Stimulated activated CD4-positive, alpha-beta T cell treated with anti-CD3 and anti-CD28 coated beads, Interleukin-1b, Interleukin-23, amount 100 ng/mL, for 24 hours (primary cell): ENCODE measurements at places on chromosomes 12 and 14.

DNA sequence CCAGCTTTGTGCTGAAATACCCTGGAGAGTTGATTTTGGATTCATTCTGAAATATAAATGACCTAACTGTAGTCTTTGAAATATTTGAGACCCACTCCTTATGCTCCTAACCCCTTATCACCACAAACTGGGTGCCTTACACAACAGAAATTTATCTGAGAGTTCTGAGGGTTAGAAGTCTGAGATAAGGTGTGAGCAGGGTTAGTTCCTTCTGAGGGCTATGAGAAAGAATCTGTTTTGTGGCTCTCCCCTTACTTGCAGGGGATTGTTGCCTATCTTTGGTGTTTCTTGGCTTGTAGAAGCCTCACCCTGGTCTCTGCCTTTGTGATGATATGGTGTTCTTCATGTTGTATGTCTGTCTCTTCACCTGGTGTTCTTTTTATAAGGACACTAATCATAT lies 91.7 kb downstream of the DERA start:
- no peak for DNase-seq

DNA sequence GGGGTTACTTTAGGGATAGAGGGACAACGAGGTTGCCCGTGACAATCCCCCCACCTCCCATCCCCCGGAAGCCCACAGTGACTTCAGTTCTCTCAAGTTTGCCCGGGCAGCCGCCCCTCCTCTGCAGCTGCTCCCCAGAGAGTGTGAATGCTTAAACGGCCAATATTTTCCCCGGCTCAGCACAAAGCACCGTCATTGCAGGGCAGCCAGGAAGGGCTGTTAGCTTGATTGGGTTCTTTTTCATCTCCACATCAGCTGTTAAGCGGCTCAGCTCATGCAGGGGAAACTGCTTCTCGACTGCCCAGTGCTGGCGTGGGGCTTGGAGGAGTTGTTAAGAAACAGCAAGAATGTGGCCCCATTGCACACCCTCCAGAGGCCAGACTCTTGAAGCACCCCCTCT lies 120.5 kb upstream of the NCOR2 start:
- no peak for DNase-seq

GRCh38 chr12:62805517-62805916 lies 129.4 kb downstream of the PPM1H start:
- no peak for DNase-seq

DNA sequence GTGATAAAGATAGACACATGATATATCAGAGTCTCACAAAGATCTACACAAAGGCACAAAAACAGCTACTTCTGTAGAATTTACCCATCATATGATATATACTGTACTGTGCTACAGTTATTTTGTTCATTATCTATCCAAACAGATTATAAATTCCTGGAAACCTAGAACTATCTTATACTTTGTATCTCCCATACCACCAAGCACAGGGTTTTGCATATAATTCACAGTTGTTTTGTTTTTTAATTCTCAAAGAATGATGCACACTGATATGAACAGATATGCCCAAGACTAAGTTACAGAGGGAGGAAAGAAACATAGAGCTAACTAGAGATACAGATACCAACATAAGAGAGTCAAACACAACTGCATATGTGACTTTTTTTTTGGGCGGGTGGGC lies 3.4 kb downstream of the PRKAG1 start:
- DNase-seq, result no peak

DNA sequence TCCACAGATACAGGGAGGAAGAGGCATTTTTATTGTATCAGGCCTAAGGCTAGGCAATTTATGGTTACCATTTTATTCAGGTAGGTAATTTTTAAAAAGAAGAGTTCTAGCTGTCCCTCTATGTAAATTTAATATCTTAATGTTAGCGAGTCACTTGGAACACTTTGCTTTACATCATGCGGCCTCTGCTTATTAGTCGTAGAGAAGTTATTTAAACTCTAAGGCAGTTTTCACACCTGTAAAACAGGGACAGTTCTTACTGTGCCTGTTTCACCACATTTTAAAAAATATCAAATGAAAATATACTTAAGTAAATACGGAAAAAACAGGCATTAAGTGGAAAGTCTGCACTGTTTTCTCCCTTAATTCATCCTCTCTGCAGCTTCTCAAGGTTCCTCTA lies 71.4 kb upstream of the POC1B start:
- DNase-seq, result no peak

DNA sequence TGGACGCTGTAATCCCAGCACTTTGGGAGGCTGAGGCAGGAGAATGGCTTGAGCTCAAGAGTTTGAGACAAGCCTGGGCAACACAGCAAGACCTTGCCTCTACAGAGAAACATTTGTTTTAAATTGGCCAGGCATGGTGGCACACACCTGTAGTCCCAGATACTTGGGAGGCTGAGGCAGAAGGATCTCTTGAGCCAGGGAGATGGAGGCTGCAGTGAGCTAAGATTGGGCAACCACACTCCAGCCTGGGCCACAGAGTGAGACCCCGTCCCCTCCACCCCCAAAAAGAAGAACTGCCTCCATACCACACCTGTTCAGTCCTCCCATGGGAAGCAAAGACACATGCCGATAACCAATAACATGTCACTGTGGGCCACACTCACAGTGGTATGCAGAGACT lies 19.2 kb downstream of the CCDC85C start:
- DNase-seq, result no peak

- DNase-seq, result no peak
These were observed 83.8 kb upstream of the CCND2 start for GRCh38 chr12:4189721-4190120.

- DNase-seq, result no peak
These were observed 44.9 kb upstream of the PLEKHG3 start for GRCh38 chr14:64659366-64659765.

- DNase-seq, result peak; percentile 70
These were observed 552 bp upstream of the SCN8A start for GRCh38 chr12:51590347-51591015.

DNA sequence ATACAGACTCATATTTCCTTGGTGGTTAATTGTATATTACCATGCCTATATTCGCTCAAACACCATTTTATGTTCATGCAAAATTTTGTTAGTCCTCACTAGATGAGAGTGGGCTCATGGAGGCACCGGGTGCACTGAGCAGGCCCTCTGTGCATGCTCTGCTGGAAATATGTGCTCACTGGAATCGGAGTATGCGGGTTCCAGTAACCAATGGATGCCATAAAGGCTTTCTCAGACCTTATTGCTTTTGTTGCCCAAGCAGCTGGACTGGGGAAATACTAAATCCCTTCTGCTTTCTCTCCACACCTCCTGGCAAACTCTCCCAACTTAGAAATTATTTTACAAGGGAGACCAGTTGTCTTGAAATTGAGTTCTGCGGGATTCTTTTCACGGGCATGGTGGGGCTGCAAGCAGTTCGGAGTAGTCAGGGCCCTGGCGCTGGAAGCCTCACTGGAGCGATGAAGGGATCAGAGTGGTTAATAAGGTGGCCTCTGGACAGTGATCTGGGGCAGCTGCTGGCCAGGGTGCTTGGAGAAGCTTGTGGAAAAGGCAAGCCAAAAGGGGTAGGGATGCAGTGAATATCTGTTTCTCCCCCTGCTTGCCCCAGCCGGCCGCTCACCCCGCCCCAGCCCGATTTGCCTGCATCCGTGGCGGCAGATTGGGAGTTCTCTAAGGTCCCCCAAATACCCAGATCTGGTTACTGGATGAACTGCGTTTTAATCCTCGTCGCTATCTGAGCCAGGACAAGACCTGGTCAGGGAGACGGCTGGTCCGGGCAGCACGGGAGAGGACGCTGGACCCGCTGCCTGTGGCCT lies 7.4 kb upstream of the HOXC6 start:
- DNase-seq, result no peak

DNA sequence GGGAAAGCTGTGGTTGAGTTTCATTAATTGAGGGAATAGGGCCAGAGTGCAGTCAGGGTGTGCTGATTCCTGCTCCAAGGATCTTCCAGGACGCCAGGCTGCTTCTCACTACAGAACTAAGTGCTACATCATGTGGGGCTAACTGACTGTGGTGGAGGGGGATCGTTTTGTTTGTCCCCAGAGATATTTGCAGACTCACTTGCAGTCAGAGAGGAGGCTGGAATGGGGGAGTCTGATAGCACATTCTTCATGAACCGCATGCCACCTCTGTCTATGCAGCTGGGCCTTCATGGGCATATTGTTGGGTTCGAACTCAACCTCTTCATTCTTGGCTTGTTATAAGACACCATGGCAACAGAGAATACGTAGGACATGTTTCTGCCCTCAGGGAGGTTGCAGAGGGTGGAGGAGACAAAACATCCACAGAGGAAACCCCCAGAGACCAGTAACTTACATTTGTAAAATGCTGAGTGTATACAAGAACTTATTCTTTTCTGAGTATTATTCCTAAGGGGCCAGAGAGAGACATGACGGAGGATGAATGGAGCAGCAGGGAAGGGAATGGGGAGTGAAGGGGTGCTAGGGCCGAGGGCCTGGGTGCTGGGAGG lies 13.0 kb downstream of the KRT7 start:
- no peak for DNase-seq

GRCh38 chr14:90444077-90444696 lies 47.4 kb downstream of the CALM1 start:
- no peak for DNase-seq

- DNase-seq, result no peak
These were observed 16.9 kb downstream of the PRKAB1 start for GRCh38 chr12:119684711-119685369.

DNA sequence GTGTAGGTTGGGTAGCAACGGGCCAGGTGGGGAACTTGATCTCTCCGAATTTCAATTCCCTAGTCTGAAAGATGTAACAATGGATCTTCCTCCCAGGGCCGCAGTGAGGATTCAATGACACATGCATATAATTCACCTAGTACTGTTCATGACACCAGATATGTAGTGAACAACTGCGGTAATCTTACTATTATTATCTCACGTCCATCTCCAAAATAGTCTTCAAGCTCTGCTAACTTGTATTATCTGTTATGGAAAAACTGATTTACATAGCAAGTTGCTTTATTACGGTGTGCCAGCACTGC lies 26.4 kb downstream of the MOK start:
- no peak for DNase-seq

DNA sequence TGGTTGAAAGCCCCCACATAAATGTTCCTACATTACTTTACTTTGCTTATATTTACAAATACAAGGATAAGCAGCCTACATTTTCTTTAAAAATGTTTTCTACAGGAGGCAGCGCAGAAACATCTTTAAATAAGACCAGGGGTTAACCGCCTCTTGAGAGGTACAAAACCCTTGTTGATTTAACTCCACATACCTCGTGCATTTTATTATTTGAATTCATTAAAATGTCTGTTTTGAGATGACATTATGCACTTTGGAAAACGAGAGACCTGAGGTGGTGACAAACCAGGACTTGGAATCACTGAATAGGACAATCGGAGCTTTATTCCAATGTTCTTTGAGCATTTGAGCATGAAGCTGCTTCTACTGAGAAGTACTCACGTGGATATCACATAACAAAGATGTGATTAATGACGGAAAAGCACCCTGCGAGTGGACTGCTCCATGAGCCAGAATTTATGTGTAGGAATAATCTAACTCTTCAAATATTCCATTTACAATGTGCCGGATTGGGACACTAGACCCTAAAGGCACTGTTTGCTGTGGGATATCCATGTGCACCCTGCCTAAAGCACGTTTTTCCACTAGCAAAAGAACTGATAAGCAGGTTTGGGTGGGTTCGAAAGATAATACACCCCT lies 746 bp upstream of the DUSP16 start:
- DNase-seq, result no peak

- no peak for DNase-seq
These were observed 8.6 kb upstream of the TFCP2 start for GRCh38 chr12:51181558-51181957.

GRCh38 chr12:12719496-12719895 lies 2.3 kb downstream of the CDKN1B start:
- DNase-seq, result no peak

DNA sequence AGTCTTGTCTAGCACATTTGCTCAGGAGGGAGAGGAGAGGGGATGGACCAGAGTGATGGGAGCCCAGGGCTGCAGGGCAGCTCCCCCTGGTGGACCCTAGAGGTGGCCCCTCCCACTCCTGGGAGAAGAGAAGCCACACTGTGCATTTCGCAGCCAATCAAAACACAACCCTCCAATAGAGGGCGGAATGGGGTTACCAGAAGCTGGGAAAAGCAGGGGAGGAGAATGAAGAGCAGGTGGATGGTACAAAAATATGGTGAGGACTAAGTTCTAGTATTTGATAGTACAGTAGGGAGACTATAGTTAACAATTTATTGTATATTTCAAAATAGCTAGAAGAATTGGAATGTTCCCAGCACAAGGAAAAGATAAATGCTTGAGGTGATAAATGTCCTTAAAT lies 23.6 kb downstream of the VASH1 start:
- peak; percentile 27 for DNase-seq

GRCh38 chr12:98788396-98788795 lies 143.3 kb downstream of the APAF1 start:
- DNase-seq, result no peak

GRCh38 chr12:66674495-66675122 lies 4.3 kb downstream of the GRIP1 start:
- DNase-seq, result no peak

DNA sequence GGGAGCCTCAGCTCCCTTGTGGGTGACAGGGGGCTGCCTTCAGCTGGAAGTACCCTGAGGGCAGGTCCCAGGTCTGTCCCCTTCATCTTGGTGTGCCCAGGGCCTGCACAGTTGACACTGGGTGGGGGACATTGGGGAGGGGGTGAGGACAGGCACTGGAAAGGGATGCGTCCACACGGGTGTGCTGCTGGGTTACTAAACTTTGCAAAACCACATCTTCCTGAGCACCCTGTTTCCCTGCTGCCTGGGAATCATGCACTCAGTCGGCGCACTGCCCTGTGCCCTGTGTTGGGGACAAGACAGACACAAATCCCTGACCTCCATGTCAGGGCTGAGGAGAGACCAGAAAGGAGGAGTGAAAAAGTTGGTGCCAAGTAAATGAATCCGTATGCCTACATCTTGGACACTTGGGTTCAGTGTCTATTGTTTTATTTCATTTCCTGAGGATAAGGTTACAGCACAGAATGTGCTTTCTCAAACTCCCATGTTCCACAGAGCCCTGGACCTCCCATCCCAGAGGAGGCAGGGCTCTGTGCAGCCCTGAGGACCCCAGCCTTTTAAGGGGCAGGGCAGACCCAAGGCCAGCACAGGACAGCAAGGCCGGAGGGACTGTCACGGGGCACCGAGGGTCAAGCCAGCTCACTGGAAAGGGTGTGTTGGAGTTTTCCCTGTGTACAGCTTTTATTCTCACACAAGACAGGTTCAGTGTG lies 2.9 kb upstream of the SLC25A29 start:
- DNase-seq, result no peak

- no peak for DNase-seq
These were observed 27.4 kb upstream of the DIP2B start for GRCh38 chr12:50477241-50477832.
